ENCODE measurements at places on chromosomes 16 and 17.

GRCh38 chr16:26645614-26646013 is 421.1 kb upstream of the C16orf82 start:
- DNase-seq = no peak

- no peak for DNase-seq
Observed at GRCh38 chr16:56252835-56253234, 61.5 kb downstream of the GNAO1 start.

- no peak for DNase-seq
Observed at GRCh38 chr17:11639736-11640462, 41.6 kb downstream of the DNAH9 start.

- DNase-seq = no peak
Observed at GRCh38 chr16:69270831-69271230, 40.3 kb upstream of the VPS4A start.

- DNase-seq = no peak
Observed at GRCh38 chr16:71353736-71354135, 4.8 kb upstream of the CALB2 start.

GRCh38 chr17:64183815-64184214 is 53.9 kb upstream of the ERN1 start:
- no peak for DNase-seq

DNA sequence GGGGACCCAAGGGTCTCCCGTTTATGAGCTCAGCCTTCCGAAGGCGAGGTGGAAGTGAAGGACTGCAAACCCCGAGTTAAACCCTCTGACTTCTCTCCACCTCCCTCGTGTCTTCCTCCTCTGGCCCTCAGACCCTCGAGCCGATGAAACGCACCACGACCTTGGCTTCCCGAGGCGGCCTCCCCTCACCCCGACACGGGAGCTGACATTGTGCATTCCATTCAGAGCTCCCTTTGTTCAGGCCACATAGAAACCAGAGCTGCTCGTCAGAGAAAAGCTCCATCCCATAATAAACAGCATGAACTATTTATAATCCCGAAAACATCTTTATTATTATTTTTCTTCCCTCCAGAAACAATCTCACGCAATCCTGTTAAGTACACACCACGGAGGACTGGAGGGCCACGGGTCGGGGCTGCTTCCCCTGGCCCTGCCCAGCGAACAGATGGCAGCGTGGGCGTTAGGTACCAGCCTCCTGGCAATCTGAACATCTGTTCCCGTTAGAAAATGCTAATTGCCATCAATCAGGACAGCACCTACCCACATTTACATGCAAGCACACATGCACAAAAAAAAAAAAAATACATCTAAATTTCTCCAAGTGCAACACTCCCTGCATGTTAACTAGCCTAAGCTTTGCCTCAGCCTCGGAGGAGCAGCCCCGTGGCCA is 145.7 kb downstream of the RBFOX3 start:
- DNase-seq = no peak
